ENCODE measurements at places on chromosomes 2 and 18.

GRCh38 chr2:10163498-10164486 lies 41.3 kb downstream of the RRM2 start:
- DNase-seq = no peak

- no peak for DNase-seq
Measured at GRCh38 chr2:15278296-15278695, 282.8 kb downstream of the NBAS start.

- DNase-seq = no peak
Measured at GRCh38 chr18:72128649-72129048, 415.5 kb downstream of the CBLN2 start.

- no peak for DNase-seq
Measured at GRCh38 chr2:208529796-208530195, 123.2 kb downstream of the PTH2R start.

DNA sequence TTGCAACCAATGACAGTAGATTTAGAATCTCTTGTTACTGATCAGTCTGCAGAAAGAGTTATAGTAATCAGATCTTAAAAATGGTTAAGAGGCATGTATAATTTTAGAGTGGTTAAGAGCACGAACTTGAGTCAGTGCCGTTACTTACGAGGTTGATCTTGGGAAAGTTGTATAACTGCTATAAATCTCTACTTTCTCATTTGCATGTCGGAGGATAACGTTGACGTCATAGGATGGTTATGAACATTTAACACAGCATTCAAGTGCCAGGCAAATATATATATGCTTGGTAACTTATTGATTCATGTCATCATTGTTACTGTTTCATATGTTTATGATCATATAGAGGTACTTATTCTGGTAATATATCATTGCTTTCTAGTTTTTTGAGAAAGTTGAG lies 146.2 kb downstream of the ARHGAP28 start:
- DNase-seq = no peak

DNA sequence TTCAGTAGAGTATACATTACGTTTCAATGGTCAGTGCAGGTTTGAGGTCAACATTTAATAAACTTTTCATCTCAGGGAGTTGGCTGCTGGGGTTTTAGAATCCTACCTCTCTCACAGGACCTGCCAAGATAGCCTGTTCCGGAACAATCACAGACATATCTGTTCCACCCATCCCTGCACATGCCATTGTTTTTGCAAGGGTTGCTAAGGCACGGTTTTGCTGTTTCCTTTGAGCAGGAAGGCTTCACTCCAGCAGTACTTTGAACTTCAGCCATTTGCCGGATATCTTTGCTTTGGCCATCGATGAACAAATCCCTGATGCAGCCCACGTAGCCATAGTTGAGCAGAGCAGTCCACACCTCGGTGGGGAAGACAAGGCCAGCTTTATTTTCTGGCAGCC lies 493.8 kb downstream of the NRXN1 start:
- no peak for DNase-seq

GRCh38 chr2:150643114-150643725 lies 155.8 kb upstream of the RND3 start:
- no peak for DNase-seq

GRCh38 chr2:165902934-165903333 lies 50.6 kb downstream of the TTC21B start:
- no peak for DNase-seq

DNA sequence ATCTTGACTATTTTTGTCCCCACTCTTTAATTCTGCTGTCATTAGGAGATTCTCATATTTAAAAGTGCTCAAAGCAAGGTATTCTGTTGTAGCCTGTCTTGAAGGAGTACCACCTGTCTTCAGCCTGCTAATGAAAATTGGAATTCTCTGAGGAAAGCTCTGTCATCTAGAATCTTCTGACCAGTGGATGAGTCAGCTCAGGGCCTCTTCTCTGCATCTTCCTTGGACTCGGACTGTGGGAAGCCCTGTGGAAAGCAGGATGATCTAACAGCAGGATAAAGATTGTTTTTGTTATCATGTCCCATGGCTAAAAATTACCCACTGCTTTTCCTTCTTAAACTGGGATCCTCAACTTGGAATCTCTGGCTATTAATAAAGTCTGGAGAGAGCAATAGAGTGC lies 18.7 kb upstream of the TMEM200C start:
- DNase-seq = no peak

GRCh38 chr2:144042751-144043150 lies 477.2 kb downstream of the ZEB2 start:
- no peak for DNase-seq

All from activated CD8-positive, alpha-beta T cell treated with anti-CD3 and anti-CD28 coated beads for 36 hours (primary cell).